Ammon's horn (tissue), 1 donor: ENCODE measurements at places on chromosomes 5 and 9.
A peak's percentile ranks its signal among the peaks of the same experiment; 100 is the strongest.

DNA sequence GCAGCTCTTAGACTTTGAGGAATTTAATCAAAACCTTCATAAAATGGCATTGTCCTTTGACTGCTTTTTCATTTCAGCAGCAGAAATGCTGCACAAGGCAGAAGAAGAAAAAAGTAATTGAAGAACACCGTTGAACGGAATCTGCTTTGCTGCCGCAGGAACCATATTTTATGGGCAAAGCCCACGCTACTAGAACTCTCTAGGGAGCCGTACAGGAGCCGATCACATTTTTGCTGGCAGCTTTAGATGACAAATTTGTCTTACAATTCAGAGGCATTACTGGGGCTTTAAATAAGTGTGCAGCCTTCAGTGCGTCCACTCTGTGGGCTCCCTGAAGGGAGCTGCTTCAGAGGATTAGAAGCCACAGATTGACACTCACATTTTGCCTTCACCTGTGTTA is 5.4 kb downstream of the CFAP90 start:
- DNase-seq = no peak

DNA sequence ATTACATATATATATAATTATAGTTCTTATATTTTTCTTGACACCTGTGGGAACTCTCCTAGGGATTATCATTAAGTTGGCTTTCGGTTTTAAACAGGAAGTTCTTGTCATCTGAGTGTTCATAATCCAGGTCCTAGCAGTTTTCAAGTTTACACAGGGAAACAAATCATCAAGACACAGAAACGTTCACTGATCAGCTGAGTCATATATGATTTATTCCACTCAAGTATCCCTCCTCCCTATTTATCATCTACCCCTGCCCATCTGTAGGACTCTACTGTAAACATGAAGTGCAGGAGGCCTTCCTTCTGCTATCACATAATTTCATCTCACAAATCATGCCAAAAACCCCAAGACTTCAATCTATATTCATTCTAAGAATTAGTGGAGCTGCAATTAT is 6.3 kb downstream of the SLC25A51 start:
- no peak for DNase-seq

- peak; percentile 85 for DNase-seq
Measured at GRCh38 chr9:37676411-37676830, 25.7 kb downstream of the FRMPD1 start.

DNA sequence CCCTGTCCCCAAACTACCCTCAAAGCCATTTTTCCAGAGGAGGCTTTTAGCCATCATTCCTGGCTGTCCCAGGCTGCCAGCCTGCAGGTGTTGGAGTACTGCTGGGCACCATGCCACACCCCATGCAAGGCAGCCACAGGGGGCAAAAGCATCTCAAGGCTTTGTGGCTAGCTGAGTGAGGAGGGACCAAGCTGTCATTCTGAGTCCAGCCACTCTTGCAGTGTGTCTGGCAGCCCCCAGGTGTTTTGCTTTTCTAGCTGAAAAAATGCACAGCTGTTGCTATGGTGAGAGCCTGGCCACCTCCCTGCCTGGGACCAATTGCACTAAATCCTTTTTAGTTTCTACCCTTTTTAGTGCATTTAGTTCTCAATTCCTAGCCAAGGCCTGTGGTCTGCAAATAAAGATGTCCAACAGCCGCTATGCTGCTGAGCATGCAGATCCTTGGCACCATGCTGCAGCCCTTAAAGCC is 50.4 kb upstream of the PTGS1 start:
- peak; percentile 57 for DNase-seq

GRCh38 chr9:81729135-81729534 is 39.8 kb upstream of the TLE1 start:
- no peak for DNase-seq

- DNase-seq = no peak
Measured at GRCh38 chr5:135740475-135740874, 94.0 kb upstream of the SLC25A48 start.

DNA sequence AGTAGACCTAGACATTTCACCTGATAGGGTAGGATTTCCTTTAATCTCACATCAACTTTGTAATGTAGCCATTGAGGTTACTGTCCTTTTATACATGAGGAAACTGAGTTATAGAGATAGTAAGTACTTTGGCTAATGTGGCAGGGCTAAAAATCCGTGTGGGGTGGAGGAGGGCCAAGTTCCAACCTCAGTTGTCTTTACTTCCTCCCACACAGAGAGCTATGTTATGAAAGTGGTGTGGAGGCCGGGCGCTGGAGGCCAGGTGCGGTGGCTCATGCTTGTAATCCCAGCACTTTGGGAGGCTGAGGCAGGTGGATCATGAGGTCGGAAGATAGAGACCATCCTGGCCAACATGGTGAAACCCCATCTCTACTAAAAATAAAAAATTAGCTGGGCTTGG is 173.3 kb downstream of the PALM2AKAP2 start:
- DNase-seq = no peak

DNA sequence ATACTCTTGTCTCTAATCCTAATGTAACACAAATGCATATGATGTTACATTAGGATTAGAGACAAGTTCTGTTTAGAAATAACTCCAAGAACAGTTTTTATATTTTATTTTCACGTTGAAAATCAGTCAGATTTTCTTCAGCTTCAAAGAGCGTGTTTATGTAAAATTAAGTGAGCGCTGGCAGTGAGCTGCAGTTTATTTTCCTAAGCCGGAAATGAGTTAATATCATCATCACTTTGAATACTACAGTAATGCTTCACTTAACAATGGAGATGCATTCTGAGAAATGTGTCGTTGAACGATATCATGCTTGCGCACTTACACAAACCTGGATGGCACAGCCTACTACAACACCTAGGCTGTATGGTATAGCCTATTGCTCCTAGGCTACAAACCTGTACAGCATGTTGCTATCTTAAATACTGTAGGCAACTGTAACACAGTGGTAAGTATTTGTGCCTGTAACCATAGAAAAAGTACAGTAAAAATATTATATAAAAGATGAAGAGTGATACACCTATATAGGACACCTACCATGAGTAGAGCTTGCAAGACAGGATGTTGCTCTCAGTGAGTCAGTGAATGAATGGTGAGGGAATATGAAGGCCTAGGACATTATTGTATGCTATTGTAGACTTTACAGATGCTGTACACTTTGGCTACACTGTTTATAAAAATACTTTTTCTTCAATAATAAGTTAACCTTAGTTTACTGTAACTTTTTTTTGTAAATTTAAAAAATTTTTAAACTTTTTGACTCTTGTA is 65.9 kb upstream of the C5orf46 start:
- DNase-seq = no peak

- DNase-seq = no peak
Measured at GRCh38 chr5:20224046-20224445, 236.0 kb upstream of the CDH18 start.

GRCh38 chr9:134253606-134254205 is 72.5 kb upstream of the RXRA start:
- DNase-seq = no peak

- no peak for DNase-seq
Measured at GRCh38 chr5:112491257-112491656, 72.2 kb upstream of the EPB41L4A start.
